Stimulated activated CD8-positive, alpha-beta memory T cell treated with anti-CD3 and anti-CD28 coated beads, Interleukin-7, amount 100 ng/mL, for 1 hour (primary cell): ENCODE measurements at places on chromosomes 1 and 21.

- DNase-seq, result no peak
Observed at GRCh38 chr1:194931166-194931565, 1677.1 kb downstream of the KCNT2 start.

DNA sequence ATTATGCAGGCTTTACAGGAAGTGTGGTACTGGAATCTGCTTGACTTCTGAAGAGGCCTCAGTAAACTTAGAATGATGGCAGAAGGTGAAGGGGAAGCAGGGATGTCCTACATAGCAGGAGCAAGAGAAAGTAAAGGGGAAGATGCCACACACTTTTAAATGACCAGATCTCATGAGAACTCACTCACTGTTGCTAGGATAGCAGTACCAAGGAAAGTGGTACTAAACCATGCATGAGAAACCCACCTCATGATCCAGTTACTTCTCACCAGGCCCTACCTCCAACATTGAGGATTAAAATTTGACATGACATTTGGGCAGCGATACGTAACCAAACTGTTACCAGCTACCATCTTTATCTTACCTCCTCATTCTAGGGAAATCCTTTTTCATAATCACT lies 9.6 kb downstream of the DHX9 start:
- no peak for DNase-seq

DNA sequence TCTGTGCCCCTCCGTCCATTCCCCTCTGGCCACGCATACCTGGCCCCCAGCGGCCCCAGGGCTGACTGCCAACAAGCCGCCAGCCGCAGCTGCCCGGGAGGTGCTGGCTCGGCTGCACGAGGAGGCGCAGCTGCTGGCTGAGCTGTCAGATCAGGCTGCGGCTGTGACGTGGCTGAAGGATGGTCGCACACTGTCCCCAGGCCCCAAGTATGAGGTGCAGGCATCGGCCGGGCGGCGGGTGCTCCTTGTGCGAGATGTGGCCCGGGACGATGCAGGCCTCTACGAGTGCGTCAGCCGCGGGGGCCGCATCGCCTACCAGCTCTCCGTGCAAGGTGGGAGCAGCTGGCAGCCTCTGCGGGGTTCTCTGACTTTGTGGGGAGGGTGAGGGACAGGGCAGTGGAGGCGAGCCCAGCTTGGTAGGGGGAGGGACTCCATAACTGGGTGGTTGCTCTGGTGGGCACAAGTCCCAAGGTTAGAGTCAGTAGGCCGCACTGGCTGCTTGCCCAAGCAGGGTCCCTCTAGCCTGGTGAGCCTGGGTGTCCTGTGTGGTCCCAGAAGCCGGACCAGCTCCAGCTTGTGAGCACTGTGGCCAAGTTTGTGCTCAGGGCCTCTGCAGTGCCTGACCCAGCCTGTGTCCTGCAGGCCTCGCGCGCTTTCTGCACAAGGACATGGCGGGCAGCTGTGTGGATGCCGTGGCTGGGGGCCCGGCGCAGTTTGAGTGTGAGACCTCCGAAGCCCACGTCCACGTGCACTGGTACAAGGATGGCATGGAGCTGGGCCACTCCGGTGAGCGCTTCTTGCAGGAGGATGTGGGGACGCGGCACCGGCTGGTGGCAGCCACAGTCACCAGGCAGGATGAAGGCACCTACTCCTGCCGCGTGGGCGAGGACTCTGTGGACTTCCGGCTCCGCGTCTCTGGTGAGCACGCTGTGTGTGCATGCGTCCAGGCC lies 8.8 kb downstream of the OBSCN start:
- no peak for DNase-seq

DNA sequence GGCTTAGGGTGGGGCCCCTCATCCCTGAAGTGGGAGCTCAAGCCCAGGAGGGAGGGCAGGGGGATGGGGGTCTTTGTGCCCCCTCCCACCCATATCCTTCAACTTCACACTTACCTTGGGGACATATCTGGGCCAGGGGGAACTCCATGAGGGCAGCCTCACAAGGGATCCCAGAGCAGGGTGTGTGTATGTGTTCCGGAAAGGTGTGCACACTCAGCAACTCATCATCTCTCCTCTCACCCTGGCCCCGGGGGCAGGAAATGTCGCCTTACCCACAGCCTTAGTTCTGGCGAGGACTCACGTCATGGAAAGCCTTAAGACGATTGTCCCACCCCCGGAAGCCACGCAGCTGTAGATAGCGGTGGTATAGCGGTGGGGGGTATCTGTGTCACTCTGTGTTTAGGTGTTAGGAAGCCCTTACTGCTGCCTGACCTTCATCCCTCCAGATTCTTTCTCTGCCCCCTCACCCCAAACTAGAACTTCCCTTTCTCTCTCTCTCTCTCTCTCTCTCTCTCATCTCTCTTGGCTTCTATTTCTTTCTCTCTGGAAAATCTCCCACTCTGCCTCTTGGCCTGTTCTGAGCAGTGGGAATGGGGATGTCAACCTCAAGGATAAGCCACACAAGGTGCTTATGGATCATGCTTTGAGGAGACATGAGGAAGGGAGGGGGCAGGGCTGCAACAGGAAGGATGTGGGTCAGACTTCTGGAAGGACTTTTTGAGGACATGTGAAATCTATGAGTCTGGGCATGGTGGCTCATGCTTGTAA lies at the start of gene SH2D2A:
SH2D2A (minus strand) TSS at position 288 of the 768 bp plus-strand sequence; CDS start at position 148, 140 bp downstream.
- DNase-seq, result peak; percentile 92

GRCh38 chr1:47411436-47411835 lies 4.6 kb upstream of the FOXE3 start:
- DNase-seq, result no peak
